Activated B cell treated with CpG ODN at 0.5 μM for 24 hours (primary cell): ENCODE measurements at places on chromosomes 7 and 10. TPM values are rescaled to one million over a fixed set of nuclear protein-coding genes. Genes with fewer than 3 reads are reported as not detected.

The C7orf33 gene
- not detected in 2 replicates for total RNA-seq

The GIMAP5 gene
- 0.16 and 0.54 TPM in 2 replicates for total RNA-seq

The LRMDA gene
- total RNA-seq = not detected in 2 replicates

The EBLN1 gene
- total RNA-seq = not detected in 2 replicates

The PRSS1 gene
- total RNA-seq = not detected in 2 replicates

The PRSS58 gene
- total RNA-seq = not detected in 2 replicates

The CNTNAP2 gene
- total RNA-seq = 0.84 and 1.3 TPM in 2 replicates

GRCh38 chr7:4196121-4196819 lies 485.8 kb upstream of the FOXK1 start:
- no peaks in the 10 kb centered on the region for H3K36me3 ChIP-seq
- no peak overlapping the region for H3K27ac ChIP-seq
- H3K27me3 ChIP-seq = no peaks in the 10 kb centered on the region

- no peak for DNase-seq
- no peak overlapping the region for H3K4me3 ChIP-seq
- peaks cover 8% of the 10 kb centered on the region for H3K27me3 ChIP-seq
These were observed 3.6 kb upstream of the RUNDC3B start for GRCh38 chr7:87624628-87625027.

GRCh38 chr7:17713584-17713983 lies 226.7 kb downstream of the SNX13 start:
- H3K4me1 ChIP-seq = no peaks in the 10 kb centered on the region
- peaks cover 4% of the 10 kb centered on the region for H3K27me3 ChIP-seq
- no peak for DNase-seq

- peak; percentile 45 for DNase-seq
- H3K27me3 ChIP-seq = no peaks in the 10 kb centered on the region
- H3K4me1 ChIP-seq = peaks cover 87% of the 10 kb centered on the region
These were observed 63.5 kb downstream of the GRK5 start for GRCh38 chr10:119270762-119271366.

GRCh38 chr10:16653224-16653623 lies 131.5 kb upstream of the C1QL3 start:
- no peak for DNase-seq
- no peak overlapping the region for H3K4me3 ChIP-seq
- no peak overlapping the region for H3K27ac ChIP-seq
- H3K36me3 ChIP-seq = no peaks in the 10 kb centered on the region
- H3K4me1 ChIP-seq = no peaks in the 10 kb centered on the region
- H3K27me3 ChIP-seq = no peaks in the 10 kb centered on the region

DNA sequence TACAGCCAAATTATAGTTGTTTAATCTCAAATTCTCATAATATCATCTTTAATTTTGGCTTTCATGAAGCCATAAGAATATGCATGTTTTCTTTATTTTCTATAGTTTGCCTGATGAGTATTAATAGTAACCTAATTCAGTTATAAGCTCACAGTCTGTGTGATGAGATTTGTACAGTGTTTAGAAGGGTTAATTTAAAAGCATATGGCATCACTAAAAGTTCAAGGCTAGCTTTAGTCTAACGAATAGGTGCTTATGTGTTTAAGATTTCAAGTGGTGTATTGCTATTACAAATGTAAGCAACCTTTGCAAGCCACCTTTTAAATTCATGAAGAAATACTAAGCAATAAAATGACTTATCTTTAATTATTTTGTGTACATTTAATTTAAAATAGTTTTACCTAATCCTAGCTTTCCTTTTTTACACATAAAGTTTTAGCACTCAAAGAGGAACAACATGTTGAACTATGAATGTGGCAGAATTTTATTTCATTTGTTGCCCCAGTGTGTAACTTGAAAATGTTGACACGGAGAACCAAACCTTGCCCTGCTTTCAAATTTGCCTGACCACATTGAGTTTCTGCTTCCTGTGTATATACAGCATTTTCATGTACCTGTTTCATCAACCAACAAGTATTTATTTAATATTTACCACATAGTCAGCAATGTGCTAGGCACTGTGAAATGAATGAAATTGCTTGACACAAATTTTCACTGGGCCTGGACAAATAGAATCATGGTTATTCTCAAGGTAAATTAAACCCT lies 41.5 kb downstream of the TET1 start:
- no peak for DNase-seq
- H3K4me3 ChIP-seq = no peak overlapping the region
- peaks cover 24% of the 10 kb centered on the region for H3K4me1 ChIP-seq
- no peaks in the 10 kb centered on the region for H3K27me3 ChIP-seq
- H3K27ac ChIP-seq = no peak overlapping the region

GRCh38 chr10:131960631-131961046 lies 21.1 kb downstream of the BNIP3 start:
- H3K27me3 ChIP-seq = no peaks in the 10 kb centered on the region
- no peak overlapping the region for H3K27ac ChIP-seq
- no peak for DNase-seq
- H3K4me3 ChIP-seq = no peak overlapping the region

DNA sequence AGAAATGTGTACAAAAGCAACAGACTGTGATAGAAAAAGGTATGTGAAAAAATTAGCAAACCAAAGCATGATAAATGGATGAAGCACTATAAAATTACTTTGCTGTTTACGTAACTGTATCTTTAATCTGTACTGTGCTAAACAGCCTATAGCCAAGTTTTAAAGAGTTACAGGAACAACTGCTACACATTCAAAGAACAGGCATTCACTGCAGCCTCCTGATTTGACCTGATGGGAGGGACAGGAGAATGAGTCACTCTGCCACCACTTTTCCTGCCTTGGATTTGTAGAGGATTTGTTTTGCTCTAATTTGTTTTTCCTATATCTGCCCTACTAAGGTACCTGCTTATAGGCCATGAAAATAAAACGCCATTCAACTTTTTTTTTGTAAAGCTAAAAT lies 116.1 kb downstream of the FANK1 start:
- DNase-seq = no peak
- H3K4me1 ChIP-seq = peaks cover 14% of the 10 kb centered on the region
- no peak overlapping the region for H3K4me3 ChIP-seq
- H3K27me3 ChIP-seq = no peaks in the 10 kb centered on the region
- H3K36me3 ChIP-seq = no peaks in the 10 kb centered on the region

DNA sequence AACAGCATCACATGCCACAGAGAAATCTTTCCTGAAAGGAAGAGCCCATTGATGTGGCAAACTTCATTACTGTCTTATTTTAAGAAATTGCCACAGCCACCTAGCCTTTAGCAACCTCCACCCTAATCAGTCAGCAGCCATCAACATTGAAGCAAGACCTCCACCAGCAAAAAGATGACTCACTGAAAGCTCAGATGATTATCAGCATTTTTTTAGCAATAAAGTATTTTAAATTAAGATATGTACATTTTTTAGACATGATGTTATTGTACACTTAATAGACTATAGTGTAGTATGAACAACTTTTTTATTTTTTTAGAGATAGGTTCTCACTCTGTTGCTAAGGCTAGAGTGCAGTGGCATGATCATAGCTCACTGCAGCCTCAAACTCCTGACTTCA lies 14.8 kb downstream of the STEAP1B start:
- no peak for DNase-seq
- no peak overlapping the region for H3K4me3 ChIP-seq
- no peaks in the 10 kb centered on the region for H3K27me3 ChIP-seq
- H3K36me3 ChIP-seq = peaks cover 15% of the 10 kb centered on the region
- no peak overlapping the region for H3K27ac ChIP-seq

- no peak overlapping the region for H3K27ac ChIP-seq
- H3K27me3 ChIP-seq = no peaks in the 10 kb centered on the region
- no peaks in the 10 kb centered on the region for H3K36me3 ChIP-seq
These were observed 26.7 kb upstream of the OTUD1 start for GRCh38 chr10:23412223-23412622.

GRCh38 chr7:28298870-28299518 lies 113.3 kb upstream of the CREB5 start:
- no peaks in the 10 kb centered on the region for H3K36me3 ChIP-seq
- H3K4me3 ChIP-seq = no peak overlapping the region
- no peak for DNase-seq
- no peaks in the 10 kb centered on the region for H3K27me3 ChIP-seq

- H3K4me3 ChIP-seq = no peak overlapping the region
- no peak overlapping the region for H3K27ac ChIP-seq
These were observed 61.1 kb upstream of the PDCD4 start for GRCh38 chr10:110810625-110811024.

- H3K27ac ChIP-seq = no peak overlapping the region
- no peaks in the 10 kb centered on the region for H3K36me3 ChIP-seq
- no peak for DNase-seq
- H3K4me1 ChIP-seq = no peaks in the 10 kb centered on the region
These were observed 403.9 kb upstream of the CELF2 start for GRCh38 chr10:10613656-10614244.

- peaks cover 62% of the 10 kb centered on the region for H3K36me3 ChIP-seq
These were observed 6.7 kb downstream of the ANKRD16 start for GRCh38 chr10:5882961-5883360.

DNA sequence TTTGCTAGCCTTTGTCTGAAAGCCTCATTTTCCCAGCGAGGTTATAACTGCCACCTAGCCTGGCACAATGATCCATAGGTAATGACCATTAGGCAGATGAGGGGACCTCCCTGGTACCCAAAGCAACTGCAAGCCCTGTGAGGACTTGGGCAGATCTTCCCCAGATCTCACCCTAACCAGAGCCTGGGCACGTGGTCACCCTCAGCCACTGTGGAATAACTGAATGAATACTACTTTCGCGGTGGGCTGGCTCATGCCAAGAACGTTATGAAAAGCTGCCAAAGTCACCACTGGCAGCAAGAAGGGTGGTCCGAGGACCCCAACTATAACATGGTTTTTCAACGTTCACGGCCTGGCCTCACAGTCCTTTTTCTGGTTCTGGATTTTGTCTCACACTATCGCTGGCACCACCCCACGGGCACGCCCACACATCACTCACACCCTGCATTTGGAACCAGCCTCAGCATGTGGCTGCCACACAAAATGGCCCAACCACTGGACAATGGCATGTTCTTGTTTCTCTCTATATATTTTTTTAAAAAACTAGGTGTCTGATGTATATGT lies 3.4 kb downstream of the PRKAG2 start:
- H3K27ac ChIP-seq = no peak overlapping the region
- no peak for DNase-seq
- no peak overlapping the region for H3K4me3 ChIP-seq
- peaks cover 33% of the 10 kb centered on the region for H3K4me1 ChIP-seq
